Activated CD8-positive, alpha-beta memory T cell treated with anti-CD3 and anti-CD28 coated beads for 36 hours (primary cell): ENCODE measurements at places on chromosomes 7 and 10. TPM values are rescaled to one million over a fixed set of nuclear protein-coding genes. Genes with fewer than 3 reads are reported as not detected.

Gene FRA10AC1
- total RNA-seq = 13.2 TPM

Gene BLNK
- total RNA-seq = not detected

Gene KIAA1217
- total RNA-seq = 0.11 TPM

Gene SFTPD
- not detected for total RNA-seq

Gene PAPOLB
- total RNA-seq = not detected

Gene CCL26
- total RNA-seq = not detected

Gene STOX1
- 0.40 TPM for total RNA-seq

Gene STEAP2
- total RNA-seq = not detected

Gene ST8SIA6
- not detected for total RNA-seq

Gene LRRC18
- total RNA-seq = not detected

Gene FAM13C
- not detected for total RNA-seq

Gene FAM53B
- 20.6 TPM for total RNA-seq

Gene NPTX2
- total RNA-seq = 0.13 TPM

Gene KIF11
- 40.5 TPM for total RNA-seq

Gene CFAP70
- 0.82 TPM for total RNA-seq

Gene SCART1
- total RNA-seq = 0.93 TPM

Gene DYNC1I1
- total RNA-seq = not detected

Gene NME8
- not detected for total RNA-seq

Gene ASAH2
- total RNA-seq = 4.8 TPM

Gene AQP1
- total RNA-seq = 0.25 TPM

Gene PAX4
- not detected for total RNA-seq

Gene OR2A7
- 1.2 TPM for total RNA-seq

Gene OR2A42
- not detected for total RNA-seq

Gene CCL24
- not detected for total RNA-seq

Gene AKR1C3
- not detected for total RNA-seq

Gene SUN3
- total RNA-seq = not detected

Gene INA
- 0.82 TPM for total RNA-seq

Gene GPR85
- total RNA-seq = not detected

Gene SLC16A12
- not detected for total RNA-seq

Gene ACBD7
- total RNA-seq = 0.89 TPM

Gene MTG1
- total RNA-seq = 54.2 TPM

Gene RNF32
- not detected for total RNA-seq

Gene SLF2
- total RNA-seq = 33.5 TPM

Gene CPED1
- not detected for total RNA-seq

Gene PKD2L1
- not detected for total RNA-seq

Gene MEPCE
- total RNA-seq = 70.3 TPM

Gene ZNF853
- 3.9 TPM for total RNA-seq

Gene GNB2
- 241 TPM for total RNA-seq

Gene EPO
- total RNA-seq = not detected

Gene CALML5
- not detected for total RNA-seq

Gene MRPS24
- 131 TPM for total RNA-seq

Gene ADAM12
- 0.32 TPM for total RNA-seq

Gene NODAL
- not detected for total RNA-seq

Gene SVIL
- total RNA-seq = 4.6 TPM

Gene KLLN
- 0.80 TPM for total RNA-seq

Gene FBH1
- 52.2 TPM for total RNA-seq

Gene TMEM236
- total RNA-seq = 0.04 TPM

Gene MRLN
- not detected for total RNA-seq
